ENCODE measurements at places on chromosomes 4 and X.
A peak's percentile ranks its signal among the peaks of the same experiment; 100 is the strongest.

DNA sequence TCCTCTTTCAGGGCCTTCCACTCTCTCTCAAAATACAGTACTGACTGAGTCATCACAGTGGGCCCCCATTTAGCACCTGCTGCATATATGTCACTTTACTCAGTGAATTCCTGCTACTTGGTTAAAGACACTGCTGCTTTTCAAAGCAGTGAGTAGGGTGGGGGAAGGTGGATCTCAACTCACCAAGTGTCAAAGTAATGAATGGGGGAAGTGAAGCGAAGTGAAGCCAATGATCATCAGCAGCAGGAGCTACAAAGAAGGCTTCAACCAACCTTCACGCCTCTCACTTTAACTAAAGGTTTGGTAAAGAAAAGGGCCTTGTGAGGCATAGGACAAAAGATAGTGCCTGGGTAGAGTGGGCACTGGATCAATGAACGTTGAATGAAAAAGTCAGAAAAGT, 424.1 kb downstream of the SMARCA1 start:
- DNase-seq: no peak

DNA sequence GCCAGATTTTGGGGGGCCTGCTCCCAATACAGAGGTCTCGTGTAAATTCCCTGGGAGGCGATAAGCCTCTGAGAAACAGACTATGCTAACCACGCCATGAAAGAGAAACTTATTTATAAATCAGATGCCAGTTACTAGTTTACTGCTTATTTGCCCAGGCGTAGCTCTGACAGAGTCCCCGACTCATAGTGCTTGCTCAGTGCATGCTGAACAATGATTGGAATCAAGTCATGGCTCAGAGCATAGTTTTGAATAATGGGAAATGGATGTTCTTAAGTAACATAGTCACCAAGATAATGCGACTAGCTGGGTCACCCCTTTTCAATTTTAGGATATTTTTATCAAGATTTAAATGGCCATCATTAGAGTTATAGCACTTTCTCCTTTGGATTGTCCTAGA, 39.9 kb downstream of the HTT start:
- no peak for DNase-seq

GRCh38 chr4:151359576-151359975, 34.2 kb upstream of the SH3D19 start:
- no peak for DNase-seq

GRCh38 chr4:149912000-149912399, 96.4 kb upstream of the IQCM start:
- no peak for DNase-seq

- DNase-seq: no peak
Observed at GRCh38 chr4:13860126-13860525, 232.6 kb upstream of the BOD1L1 start.

- no peak for DNase-seq
Observed at GRCh38 chrX:108772549-108772948, 36.2 kb upstream of the IRS4 start.

DNA sequence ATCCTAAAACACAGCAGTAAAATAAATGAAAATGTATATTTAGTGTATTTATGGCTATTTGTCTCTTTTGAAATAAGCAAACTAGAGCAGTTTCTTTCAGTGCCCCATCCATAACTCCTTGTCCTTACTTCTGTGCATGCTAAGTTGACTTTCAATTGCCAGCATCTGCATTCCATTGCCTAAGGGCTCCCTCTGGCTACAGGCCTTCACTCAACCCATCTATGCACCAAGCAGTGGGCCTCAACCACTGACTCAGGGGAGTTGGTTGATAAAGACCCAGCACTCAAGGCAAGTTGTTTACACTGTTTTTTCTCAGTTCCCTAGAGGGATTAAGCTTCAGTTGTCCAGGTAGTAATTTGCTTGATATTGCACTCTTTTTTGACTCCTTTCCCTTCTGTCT, 265.7 kb downstream of the IQCM start:
- DNase-seq: peak; percentile 3

DNA sequence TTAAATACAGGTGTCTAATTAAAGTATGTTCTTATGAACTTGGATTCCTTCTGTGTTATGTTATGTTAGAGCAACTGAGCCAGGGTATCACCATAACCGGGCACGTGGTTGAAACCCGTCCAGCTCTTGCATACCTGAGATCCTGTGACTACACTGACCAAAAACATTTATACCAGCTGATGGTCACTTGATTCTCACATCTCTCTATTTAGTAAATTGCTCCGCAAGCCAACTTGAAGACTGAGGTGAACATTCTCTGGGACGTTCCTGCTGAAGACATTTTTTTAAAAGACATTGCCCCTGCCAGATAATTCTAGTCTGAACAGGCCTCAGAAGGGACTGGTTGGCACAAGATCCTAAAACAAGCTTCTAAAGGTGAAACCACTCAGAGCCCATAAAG, 550.0 kb upstream of the DIPK2B start:
- DNase-seq: no peak

DNA sequence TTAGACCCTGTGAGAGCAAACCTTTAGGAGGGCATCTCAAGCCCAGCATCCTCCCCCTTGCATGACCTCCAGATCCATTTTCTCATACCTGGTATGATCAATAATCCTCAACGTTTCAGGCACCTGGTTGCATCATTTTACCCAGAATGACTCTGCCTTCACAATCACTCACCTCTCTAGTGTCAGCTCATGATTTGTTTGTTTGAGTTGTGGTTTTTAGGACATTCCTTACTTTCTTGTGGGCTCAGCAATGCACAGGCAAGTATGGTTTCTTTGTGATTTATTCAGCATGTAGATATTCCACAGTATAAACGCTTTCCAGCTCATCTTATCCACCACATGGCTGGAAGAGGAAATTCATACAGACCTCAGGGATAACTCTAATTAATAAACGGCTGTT, 93.6 kb upstream of the CPEB2 start:
- no peak for DNase-seq

GRCh38 chrX:41491267-41492004, 44.3 kb downstream of the NYX start:
- peak; percentile 65 for DNase-seq
